SK-N-MC (cell line): ENCODE measurements at places on chromosomes 7 and 10.

DNA sequence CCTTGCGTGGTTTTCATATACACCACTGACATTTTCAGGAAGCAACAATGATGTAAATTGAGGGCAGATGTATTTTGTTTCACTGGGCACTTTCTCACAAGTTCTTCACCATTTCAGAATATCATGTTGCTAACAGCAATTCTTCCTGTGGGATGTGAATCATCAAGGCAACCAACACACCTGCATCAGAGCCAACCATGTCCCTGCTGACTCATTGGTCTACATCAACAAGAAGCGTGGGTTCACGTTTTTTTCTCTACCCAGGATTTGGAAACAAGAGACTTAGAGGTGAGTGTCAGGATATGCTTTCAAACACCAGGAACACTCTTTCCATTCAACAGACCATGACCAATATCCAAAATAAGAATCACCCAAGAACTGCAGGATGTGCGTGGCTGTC, 203.9 kb downstream of the TEX36 start:
- DNase-seq, result no peak

DNA sequence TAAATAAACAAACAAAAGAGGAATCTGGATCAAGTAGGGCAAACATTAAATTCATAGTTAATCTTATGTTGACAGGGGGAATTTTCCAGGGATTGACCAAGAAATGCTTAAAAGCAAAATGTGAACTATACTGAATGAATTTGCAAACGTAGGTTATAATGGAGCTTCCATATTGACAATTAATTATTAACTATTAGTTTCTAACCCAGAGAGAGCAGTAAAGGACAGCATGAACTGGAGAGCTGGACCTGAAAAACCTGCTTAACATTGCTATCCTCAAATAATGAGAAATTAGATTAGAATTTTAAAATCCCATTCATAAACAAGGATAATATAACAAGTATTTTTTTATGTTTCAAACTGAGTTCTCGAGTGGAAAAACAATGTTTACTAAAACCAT, 1089.6 kb downstream of the DNAJB9 start:
- no peak for DNase-seq

- no peak for DNase-seq
Observed at GRCh38 chr10:75071756-75072155, 39.7 kb upstream of the SAMD8 start.

DNA sequence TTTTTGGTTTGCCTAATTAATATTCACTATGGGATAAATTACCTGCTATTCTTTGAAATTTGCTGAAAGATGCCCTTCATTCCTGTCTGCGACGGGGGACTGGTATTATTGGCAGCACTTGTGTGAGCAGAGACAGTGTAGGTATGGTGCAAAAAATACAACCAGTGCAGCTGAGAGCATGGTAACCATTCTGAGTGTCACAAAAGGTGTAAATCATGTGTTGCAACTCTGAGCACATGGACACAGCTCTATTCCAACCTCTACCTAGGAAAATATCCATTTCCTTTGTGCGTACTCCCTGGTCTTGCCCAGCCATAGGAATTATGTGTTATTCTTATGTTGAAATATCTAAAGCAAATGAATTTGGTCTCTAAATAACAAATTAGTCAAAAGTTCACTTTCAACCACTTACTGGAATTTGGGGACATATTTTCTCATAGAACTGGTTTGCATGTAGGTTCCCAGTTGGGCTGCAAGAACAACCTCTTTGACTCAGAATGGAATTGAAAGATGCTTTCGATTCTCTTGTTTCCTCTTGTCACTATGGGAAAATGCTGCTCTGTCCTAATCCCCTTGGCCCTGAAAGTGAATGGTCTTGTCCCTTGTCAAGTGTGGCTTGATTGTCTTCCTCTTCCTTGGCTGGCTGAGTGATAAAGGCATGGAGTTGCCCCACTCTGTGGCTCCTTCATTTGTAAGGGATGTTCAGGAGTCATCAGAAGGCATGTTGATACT, 57.0 kb downstream of the CELF2 start:
- no peak for DNase-seq

DNA sequence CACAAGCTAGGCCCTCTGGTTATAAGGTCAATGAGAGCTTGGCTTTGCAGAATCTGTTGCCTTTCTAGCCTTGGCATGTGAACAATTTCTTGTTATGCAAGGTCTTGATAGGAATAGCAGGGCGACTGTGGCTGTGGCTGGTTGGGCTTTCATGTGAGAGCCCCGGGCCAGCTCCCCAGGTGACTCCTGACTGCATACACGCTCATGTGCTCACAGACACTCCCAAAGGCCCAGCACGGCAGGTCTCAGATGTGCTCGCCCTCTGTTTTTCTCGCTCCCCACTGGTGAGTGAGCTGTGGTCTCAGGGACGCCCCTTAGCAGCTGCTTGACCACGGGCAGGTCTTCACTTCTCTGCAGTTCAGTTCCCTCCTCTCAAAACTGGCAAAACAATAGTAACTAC, 37.1 kb upstream of the ZNF32 start:
- DNase-seq, result no peak

- DNase-seq, result no peak
Observed at GRCh38 chr10:72690071-72690755, 1.7 kb upstream of the MCU start.

DNA sequence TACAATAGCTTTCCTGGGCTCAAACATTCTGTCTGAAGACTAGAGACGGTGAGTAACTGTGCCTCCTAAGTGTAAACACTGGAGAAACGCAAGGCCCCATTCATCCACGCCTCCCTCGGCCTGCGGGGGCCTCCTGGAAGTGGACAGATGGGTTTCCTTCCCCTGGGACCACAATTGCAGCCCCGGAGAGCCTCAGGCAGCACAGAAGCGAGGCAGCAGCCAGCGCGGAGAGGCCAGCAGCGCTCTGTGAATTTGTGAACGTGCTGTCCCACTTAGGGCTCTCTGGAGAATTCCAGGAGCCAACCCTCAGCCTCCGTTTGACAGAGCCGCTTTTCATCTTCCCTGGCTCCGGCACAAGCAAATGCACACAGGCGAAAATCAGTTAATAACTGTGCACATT, 23.2 kb upstream of the CALN1 start:
- DNase-seq, result no peak

- DNase-seq, result peak; percentile 53
Observed at GRCh38 chr7:130276796-130277762, 10.4 kb downstream of the CPA2 start.

- no peak for DNase-seq
Observed at GRCh38 chr7:29224726-29225125, 30.2 kb downstream of the CHN2 start.

DNA sequence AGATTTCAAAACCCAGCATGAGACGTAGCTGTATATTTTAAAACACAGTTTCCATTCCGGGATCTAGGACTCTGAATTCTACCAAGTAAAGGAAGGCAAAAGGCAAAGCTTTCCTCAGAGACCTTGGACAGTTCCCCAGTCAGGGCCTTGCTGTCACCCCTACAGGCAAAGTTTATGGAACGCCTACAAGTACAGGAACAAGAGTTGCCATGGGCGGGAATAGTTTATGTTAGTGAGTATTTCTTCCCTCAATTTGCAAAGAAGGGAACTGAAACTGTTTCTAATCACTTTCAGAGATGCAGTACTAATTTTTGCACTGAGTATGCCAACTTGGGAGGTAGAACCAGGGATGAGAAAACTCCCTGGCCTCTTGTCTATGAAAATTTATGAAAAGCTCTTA, 68.2 kb upstream of the LRGUK start:
- DNase-seq, result no peak

DNA sequence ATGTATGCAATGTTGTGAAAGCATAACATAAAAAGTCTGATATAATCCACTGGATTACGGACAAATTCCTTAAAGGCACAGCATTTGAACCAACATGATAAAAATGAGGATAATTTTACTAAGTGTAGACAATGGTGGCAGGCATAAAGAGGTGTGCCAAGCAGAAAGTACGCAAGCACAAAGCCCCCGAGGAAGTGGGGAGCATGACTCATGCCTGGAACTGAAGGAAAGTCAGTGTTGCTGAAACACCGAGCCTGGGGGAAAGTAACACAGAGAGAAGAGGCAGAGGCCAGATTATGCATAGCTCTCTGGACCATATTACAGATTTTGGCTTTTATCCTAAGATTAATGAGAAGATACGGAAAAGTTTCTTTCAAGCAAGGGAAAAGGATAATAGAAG, 490.0 kb upstream of the PHF14 start:
- DNase-seq, result no peak

DNA sequence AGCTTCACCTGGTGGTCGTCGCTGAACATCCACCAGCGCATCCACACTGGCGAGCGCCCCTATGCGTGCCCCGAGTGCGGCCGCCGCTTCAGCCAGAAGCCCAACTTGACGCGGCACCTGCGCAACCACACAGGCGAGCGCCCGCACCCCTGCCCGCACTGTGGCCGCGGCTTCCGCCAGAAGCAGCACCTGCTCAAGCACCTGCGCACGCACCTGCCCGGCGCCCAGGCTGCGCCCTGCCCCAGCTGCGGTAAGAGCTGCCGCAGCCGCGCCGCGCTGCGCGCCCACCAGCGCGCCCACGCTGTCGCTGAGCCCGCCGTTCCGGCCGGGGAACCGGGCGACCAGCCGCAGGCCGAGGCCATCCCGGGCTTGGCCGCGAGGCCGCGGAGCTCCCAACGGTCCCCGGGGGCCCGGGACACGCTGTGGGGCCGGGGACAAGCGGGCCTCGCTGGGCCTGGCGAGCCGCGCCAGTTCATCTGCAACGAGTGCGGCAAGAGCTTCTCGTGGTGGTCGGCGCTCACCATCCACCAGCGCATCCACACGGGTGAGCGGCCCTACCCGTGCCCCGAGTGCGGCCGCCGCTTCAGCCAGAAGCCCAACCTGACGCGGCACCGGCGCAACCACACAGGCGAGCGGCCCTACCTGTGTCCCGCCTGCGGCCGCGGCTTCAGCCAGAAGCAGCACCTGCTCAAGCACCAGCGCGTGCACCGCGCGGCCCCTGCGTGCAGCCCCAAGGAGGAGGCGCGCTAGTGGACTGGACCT, 18.4 kb downstream of the ZNF775 start:
- DNase-seq, result no peak

DNA sequence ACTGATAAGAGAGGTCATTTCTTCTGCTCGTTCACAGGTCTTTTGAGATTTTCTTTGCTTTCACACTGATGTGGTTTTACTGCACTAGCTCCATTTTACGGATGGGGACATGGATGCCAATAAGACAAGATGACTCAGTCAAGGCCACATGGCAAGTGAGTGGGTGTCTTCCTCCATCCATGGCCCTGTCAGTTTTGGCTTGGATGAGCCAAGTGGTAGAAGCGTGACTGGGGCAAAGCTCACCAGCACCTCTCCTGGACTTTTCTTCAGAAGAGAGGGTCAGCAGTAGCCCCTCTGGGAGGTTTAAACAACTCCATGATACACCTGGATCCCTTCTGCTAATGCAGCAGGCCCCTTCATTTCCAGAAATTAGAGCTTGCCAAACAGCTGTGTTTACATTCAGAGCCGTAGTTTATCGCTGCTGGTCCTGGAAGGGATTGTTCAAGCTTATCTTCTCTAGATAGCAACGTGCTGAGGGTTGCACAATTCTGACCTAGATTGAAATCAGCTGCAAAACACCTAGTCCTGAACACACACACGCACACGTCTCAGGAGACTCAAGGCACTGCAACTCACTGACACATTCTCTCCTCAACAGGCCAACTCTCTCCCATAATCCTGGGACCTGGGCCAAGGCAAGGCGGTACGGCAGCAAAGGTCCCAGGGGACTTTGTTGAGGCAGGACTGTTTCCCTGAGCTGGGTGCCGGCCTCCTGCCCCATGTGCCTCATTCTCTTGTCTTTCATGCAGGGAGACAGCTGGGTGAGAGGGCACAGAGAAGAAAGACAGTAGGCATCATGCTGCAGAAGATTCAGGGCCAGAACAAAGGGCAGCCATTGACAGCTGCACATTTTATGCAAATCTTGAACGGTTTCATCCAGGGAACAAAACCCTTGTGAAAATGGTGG, 14.2 kb upstream of the PDCD4 start:
- DNase-seq, result no peak

DNA sequence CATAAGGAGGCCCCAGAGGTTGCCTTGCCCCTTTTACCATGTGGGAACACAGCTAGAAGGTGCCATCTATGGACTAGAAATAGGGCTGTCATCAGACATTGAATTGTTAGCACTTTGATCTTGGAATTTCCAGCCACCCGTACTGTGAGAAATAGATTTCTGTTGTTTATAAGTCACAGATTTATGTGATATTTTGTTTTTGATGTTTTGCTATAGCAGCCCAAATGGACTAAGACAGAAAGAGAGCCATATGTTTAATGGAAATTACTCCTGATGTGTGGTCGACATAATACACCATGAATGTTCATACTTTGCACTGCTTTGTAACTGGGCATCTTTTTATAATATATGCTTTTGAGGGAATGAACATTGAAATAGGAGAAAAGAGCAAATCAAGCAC, 302.2 kb downstream of the BBS9 start:
- DNase-seq, result no peak

- no peak for DNase-seq
Observed at GRCh38 chr10:107342711-107343110, 178.2 kb upstream of the SORCS1 start.

DNA sequence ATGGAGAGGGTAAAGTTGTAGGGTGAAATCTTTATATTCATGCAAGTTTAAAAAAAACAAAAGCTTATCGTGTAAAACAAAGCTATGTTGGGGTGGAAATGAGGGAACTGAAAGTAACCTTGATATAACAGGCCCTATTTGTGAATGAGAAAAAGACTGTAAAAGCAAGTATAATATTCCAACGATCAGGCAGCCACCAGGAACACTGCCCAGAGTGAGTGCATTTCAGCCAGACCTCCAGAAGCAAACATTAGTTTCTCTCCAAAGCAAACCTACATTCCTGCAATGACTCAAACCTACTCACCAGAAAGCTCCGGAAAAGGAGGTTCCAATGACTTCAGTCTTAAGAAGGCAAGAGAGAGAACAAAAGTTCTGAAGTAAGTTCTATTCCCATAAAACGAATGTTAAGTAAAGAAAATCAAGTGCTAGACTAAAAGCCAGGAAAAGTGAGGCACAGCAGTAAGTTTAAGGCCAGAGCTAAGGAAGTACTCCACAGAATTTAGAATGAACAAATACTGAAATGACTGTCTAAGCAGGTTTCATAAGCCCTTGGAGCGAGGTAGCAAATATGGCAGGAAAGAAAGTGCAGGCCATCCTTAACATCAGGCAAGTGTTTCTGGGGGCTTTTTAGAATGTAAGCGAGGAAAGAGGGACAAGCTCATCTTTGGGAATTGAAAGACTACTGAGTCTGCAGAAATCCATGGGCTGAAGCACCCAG, 493.1 kb downstream of the XPNPEP1 start:
- DNase-seq, result no peak

DNA sequence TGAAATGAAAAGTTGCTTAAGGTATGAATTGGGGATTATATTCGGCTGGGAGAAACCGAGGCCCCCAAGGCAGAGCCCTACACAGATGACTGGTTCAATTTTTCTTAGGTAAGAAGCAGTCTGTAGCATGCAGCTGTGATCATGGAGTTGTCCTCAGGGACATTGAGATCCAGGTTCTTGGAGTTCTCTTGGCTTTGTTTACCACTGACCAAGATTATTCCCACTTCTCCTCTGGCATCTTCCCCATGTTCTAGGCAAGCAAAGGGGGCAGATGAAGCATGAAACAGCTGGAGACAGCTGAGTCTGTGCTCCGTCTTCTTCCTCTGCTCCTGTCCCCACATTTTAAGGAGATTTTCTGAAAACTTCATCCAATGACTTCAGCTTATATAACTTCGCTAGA, 129.5 kb upstream of the BMPER start:
- DNase-seq, result no peak

GRCh38 chr10:90417029-90417428, 440.8 kb downstream of the HTR7 start:
- DNase-seq, result no peak

GRCh38 chr10:1107679-1108078, 51.5 kb downstream of the WDR37 start:
- no peak for DNase-seq
